ENCODE measurements at places on chromosomes 3 and 15.

DNA sequence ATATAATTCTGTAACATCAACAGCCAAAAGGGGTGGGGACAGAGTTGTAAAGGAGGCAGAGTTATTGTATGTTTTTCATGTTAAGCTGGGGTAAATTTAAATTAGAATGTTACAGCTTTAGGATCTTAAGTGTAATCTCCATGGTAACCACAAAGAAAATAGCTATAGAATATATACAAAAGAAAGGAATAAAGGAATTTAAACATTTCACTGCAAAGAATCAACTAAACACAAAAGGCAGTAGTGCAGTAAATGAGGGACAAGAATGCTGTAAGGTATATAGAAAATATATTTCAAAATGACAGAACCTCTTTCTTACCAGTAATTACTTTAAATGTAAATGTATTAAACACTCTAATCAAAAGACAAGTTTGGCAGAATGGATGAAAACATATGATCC is 361.7 kb downstream of the SLC9A9 start:
- DNase-seq: no peak

- no peak for DNase-seq
Measured at GRCh38 chr3:62688812-62689211, 186.4 kb downstream of the CADPS start.

DNA sequence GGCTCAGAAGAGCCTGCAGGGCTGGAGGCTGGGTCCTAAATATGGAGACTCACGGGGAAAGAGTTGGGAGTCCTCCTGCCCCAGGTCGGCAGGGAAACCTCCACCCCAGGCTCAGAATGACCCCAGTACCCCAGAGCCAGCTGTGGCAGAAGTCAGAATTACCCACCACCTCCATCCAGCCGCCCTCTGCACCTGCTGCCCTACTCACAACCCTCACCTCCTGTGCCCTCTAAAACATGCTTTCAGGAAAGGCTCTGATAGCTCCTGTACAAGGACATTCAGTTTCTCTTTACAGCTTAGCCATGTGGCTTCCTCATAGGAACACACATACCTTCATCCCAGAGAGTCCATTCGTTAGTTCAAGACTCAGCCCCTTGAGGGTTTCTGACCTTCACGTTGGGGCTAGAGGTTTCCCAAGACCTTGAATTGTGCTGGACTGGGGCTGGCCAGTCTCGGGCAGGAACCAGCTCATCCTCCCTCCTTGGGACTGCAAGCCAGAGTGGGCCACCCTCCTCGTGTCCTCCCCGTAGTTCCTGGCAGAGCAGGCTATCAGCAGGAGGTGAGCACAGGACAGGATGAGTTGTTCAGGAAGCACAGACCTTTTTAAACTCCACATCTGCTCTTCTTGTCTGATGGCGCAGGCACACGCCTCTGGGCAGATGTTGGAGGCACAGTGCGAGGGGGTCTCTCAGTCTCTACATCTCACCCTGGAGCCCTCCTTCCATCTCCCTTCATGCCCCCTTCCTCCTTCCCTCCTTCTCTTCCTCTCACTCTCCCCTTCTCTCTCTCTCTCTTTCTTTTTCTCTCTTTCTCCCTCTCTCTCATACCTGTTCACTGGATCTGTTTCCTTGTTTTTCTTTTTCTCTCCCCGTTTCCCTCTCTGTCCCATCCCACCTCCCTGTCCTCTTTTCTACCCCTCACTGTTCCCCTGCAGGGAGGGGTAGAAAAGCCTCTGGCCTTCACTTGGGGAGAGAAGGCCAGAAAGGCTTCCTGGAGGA is 55.9 kb upstream of the NR2C2 start:
- DNase-seq: no peak

GRCh38 chr3:11735638-11736037 is 91.9 kb upstream of the VGLL4 start:
- DNase-seq: no peak

DNA sequence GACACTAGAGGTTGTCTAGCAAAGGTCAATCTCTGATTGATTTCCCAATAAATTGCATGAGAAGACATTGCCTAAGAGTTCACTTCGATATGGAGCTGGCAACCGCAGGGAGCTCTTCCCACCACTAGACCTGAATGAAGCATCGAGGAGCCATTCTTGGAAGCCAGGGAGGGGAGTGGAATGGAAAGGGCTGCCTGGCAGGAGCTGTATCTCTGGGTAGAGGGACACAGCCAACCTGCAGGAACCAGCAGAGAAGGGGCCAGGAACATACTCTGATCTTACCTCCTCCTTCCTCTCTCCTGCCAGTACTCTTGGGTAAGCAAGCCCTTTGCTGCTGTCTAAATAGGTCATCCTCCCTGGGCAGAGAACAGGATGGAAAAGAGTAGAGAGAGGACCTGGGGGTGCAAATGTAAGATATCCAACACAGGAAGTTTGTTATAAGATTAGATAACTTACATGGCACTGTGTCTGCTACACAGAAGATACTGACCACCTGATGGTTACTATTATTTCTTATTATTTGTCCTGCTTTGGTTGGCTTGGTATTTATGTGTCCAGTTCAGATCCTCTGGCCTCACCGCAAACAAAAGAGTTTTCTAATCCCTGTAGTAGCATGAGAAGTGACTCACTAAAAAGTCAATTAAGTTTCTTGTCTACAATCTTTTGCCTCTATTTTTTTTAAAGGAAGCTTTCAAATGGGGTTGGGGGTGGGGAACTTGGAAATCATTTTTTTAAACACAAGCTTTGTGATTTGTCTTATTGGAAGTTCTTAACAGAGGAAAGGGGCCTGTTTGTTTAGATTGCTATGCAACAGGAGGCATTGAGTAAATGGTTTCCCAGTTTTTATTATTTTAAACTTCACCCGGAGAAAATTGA is 156.7 kb upstream of the TSC22D2 start:
- DNase-seq: no peak

- DNase-seq: no peak
Measured at GRCh38 chr3:187880851-187881250, 135.6 kb upstream of the BCL6 start.

GRCh38 chr3:50229490-50229889 is 6.5 kb upstream of the GNAI2 start:
- no peak for DNase-seq

DNA sequence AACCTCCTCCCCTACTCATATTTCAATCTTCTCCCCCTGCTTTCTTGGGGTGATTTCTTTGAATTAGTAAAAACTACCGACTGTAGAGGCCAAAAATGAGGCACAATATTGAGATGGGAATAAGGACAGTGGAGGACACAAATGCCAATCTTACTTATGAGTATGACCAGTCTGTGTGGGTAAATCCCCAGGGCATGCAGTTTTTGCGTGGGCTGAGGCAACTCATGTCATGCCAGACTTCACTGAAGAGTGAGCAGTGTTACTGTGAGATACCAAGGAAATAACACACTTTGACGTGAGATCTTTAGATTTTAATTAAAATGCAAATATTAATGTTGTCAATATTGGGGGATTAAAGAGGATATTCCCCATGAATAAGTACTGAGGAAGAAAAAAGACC is 254.3 kb upstream of the ICE2 start:
- no peak for DNase-seq

DNA sequence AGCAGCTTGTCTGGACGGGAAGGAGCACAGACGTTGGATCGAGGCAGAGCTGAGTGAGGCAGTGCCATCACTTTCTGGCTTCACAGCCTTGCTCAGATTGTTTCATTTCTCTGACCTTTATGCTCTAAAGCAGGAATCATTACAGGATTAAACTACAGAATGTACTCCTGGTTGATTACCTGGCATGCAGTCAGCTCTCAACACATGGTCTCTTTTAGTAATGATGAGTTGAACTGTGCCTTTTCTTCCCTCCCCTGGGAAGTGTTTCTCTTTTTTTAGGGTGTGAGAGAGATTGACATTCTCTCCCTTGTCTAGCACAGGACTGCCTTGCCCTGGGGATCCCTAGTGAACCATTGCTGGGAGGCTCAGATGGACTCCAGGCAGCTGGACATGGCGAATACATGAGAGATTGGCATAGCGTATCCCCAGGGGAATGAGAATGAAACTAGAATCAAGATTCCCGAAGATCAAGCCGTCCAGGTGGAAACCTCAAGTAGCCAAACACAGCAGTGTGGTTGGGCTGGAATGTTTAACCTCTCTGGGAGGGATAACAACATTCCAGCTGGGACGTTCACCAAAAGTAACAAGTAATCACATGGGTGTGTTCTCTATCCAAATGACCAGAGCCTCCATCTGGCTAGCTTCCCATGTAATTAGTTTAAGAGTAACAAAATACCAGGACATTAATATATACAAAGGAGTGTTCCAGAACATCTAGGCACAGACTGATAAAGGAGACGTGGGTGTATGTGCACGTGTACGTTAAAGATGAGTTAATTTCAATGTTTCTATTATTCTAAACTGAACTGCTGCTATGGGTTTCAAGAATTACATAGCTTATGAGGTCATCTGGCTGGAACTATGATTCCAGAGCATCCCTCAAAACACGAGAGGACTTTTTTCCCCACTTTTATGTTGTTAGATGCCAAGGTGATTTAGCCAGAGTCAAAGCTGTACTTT is 118.6 kb upstream of the NR2E3 start:
- no peak for DNase-seq

- DNase-seq: no peak
Measured at GRCh38 chr15:92870010-92870591, 30.0 kb upstream of the CHD2 start.

DNA sequence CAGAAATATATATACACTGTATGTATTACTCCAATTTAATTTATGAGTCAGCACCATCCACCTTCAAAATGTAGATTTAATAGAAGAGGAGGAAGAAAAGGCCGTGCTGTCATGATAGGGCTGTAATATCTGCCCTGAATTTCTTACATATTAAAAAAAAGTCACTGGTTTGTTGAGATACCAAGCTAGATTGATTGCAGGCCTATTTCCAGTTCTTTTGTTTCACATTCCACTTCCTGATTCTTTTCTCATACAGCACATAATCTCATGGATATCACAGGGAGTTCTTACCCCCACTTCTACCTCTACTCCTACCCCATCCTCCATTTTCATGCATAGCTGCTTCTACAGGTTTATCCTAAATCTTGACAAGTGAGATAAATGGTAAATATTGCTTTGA is 290.3 kb downstream of the ZBTB20 start:
- DNase-seq: no peak
